ENCODE measurements at places on chromosomes 16 and 17.

DNA sequence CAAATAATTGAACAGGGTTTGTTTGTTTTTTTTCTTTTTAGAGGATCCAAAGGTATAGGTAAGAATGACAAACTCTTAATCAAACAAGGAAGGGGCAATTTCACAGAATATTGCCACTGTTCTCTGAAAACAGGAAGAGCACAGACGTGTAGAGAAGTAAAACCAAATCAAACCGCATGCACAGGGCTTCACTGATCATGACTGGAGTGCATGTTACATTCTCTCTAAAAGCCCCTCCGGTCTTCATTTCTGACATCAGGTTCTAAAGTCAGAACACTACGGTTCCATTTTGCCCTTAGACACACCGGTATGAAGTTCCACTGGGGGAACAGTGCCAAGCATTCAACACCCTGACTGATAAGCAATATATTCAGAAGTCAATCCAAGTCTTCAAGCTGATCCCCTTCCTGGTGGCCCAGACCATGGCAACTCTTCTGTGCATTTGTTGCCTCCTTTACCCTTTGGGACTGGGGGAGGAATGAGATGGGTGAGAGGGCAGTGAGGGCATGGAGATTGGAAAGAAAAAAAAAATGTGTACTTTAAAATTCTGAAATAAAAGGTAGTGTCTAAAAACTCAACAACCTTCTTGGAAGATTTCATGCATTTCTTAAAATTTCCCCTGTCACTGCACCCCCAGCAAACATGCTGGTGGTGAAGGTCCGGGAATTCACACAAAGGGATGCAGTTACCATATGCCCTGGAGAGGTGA is 1.4 kb downstream of the MMD start:
- peak; percentile 71 for DNase-seq

DNA sequence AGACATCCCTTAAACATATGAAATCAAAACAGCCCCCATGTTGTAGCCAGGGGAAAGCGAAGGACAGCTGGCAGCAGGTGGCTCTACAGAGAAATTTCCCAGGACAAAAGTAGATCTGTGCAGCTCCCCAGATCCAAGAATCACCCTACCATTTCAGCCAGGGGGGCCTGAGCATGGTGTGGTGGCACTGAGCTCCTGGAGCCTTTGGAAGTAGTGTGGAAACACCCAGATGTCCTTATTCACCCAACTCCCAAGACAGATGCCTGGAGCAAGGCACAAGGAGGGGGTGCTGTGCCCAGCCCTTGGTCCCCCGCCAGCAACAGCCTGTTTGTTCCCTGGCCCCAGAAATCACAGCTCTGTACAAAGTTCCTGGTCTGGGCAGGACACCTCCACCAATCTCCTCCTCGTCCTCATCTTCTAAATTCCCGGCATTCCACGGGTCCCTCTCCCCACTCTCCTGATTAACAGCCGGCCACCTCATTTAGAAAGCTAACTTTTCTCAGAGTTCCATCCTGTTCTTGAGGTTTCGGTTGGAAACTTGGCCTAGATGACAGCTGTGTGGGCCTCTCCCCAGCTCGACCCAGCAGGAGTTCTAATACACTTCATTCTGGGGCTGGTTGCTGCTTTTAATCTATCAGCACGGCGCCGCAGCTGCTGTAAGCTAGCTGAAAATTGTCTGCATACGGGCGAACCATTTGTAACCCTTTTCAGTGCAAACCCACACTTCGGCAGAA is 191.1 kb downstream of the C16orf78 start:
- DNase-seq: no peak

- no peak for DNase-seq
These were observed 24.4 kb upstream of the ERCC4 start for GRCh38 chr16:13895516-13895915.

DNA sequence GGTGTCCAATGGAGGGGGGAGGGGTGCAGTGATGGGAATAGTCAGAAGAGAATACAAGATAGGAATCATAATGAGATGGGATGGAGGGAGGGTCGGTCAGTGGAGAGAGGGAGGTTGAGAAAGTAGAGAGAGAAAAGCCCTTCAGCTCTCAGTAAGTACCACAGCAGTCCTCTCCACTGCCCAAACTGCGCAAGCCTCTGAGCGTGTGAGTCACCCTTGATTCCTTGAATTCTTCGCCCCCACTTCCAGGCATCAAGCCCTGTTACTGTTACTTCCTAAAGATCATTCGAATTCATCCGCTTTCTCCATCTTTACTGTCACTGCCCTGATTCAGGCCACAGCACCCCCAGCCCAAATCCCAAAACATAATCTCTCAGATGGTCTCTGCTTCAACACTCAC is 2.5 kb downstream of the GUCY2D start:
- no peak for DNase-seq

DNA sequence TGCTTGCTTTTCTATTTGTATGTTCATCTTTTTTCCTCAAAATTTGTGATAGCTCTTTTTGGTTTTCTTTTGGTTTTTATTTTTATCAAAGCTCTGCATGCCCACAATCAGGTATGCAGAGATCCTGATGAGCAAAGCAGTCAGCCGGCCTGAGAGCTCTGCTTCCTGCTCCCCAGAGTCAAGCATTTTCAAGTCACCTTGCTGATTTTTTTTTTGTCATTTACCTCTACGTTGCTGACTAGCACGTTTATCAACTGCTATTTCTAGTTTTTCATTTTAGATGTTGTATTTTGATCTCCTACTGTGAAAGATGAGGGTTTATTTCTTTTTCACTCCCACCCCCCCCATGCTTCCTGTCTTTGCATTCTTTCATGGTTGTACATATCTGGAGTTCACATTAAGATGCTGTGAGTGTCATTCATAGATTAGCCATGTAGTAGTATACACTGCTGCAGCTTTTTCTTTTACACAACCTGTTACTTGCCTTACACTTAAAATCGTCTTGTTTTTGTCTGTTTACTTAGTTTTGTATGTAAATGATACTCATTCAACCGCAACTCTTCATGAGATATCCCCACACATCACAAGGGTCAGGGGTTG is 196.2 kb downstream of the LGALS9B start:
- DNase-seq: no peak

GRCh38 chr16:1601489-1601888 is 10.4 kb downstream of the IFT140 start:
- DNase-seq: no peak

DNA sequence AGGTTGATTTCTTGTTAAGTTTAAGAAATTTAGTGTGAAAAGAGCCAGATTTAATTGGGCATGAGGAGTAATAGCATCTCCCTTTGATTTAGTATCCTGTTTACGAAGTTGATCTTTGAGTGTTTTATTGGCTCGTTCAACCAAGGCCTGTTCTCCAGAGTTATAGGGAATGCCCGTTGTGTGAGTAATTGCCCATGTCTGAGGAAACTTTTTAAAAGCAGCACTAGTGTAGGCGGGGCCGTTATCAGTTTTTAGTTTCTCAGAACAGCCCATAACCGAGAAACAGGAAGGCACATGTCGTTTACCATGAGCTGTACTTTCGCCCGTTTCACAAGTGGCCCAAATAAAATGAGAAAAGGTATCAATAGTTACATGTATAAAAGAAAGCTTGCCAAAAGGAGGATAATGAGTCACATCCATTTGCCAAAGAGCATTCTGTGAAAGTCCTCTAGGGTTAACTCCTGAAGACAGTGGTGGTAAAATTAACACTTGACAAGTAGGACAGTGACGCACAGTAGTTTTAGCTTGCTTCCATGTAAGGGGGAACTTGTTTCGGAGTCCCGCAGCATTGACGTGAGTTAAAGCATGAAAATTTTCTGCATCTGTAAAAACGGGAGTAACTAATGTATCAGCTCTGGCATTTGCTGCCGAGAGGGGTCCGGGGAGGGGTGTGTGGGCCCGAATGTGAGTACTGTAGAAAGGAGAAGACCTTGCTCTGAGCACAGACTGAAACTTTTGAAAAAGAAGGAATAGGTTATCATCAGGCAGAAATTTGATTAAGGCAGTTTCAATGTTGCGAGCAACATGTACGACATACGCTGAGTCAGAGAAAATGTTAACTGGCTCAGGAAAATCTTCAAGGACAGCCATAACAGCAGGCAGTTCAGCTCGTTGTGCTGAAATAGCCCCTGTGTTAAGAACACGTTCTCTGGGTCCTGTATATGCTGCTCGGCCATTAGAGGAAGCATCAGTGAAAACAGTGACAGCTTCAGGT is 18.5 kb upstream of the KCTD5 start:
- peak; percentile 72 for DNase-seq

GRCh38 chr16:17847234-17847795 is 376.6 kb upstream of the XYLT1 start:
- DNase-seq: no peak

DNA sequence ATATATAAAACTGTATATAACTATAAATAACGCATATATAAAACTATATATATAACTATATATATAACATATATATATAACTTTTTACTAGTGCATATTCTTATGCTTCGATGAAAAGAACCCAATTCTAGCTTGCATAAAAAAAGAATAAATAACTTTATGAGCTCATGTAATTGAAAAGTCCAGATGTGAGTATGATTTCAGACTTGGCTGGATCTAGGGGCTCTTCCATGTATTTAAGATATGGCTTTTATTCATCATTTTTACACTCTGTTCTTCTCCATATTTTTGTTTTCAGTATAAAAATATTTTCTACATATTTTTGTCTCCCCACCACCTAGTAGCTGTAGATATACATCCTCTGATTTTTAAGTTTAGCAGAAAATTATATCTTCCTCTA is 417.5 kb downstream of the CDH11 start:
- DNase-seq: no peak

DNA sequence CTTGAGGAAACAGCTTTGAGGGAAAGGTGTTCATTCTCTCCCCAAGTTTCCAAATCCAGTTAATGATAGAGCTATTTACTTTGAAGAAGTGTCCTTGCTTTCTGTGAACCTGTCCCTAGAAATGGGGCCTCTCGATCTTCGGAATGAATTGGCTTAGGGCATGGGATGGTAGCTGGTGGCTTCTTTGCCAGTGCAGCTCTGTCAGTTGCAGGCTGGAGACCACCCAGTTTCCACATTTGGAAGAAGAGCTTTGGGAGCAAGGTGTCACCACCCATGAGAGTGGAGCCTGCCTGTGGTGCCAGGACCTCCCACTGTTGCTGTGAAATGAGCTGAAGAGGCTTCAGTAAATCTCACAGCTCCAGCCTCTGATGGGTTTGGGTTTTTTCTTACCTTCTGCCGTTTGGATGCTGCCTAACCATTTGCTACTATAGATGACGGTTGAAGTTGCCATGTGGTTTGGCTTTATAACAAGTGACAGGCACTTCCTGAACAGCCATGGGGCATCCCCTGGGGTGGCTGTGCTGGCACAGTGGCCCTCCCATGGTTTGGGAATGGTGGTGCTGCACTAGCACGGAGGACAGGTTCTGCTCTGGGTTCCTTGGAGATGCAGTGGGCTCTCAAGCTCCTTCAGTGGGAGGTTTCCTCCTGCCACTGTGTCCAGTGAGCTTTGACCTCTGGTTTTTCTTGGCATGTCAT is 19.5 kb upstream of the SLC5A10 start:
- no peak for DNase-seq

DNA sequence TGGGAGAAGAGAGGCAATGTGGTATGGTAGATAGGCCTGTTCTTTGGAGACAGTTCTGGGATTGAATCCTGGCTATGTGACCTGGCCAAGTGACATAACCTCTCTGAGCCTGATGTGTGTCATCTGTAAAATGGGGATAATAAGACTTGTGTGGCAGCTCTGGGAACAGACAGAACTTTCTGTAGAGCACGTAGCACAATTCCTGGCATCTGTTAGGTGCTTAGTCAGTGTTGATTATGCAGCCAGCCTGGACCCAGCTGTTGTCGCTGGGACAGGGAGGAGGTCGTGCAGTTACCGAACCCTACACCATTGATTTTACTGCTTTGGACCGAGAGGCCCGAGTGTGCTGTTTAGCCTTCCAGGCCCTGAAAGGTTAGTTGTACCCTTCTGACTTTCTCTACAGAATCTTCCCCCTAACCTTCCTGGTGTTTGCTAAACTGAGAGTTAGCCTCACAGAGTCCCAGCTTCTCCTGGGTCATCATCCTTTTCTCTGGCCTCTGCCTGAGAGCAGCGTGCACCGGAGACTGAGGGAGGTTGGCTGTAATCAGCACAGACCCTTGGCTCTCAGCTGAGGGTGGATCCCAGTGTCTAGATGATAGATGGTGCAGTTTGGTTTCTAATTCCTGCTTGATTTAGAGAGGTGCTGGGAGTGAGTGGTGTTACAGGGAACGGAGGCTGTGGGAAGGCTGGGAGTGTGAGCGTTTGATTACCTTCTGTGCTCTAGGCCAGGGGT is 31.9 kb downstream of the MSI2 start:
- no peak for DNase-seq

- DNase-seq: no peak
These were observed 50.7 kb upstream of the RPL38 start for GRCh38 chr17:74152591-74153455.
